ENCODE measurements at places on chromosomes 4 and X.
A peak's percentile ranks its signal among the peaks of the same experiment; 100 is the strongest.

DNA sequence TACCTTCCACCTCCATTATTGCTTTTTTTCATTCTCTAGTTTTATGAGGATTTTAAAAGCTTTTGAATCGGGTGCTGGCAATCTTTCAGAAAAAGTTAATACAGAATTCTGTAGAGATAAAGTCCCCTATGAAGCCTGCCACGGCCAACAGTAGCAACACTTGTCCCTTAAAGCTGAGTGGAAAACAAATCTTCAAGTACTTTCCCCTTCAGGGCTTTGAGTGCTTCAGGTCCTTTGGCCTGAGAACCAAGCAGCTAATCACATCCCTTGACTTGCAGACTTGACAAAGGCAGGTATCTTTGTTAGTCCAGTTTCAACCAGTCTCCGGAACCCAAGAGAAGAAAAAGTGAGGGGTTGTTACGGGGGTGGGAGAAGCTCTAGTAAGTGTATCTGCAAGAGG lies 144.4 kb downstream of the ATG4A start:
- no peak for DNase-seq

- peak; percentile 23 for DNase-seq
Measured at GRCh38 chr4:147198411-147199051, 252.9 kb upstream of the TTC29 start.

- no peak for DNase-seq
Measured at GRCh38 chr4:152598454-152598853, 62.6 kb upstream of the FBXW7 start.

- DNase-seq: peak; percentile 73
Measured at GRCh38 chrX:129738466-129739308, at the start of gene XPNPEP2. Gene XPNPEP2 (plus strand): TSS chrX:129738979. CDS start chrX:129739214, 235 bp downstream.

GRCh38 chr4:22434895-22435294 lies 81.0 kb downstream of the ADGRA3 start:
- peak; percentile 35 for DNase-seq

DNA sequence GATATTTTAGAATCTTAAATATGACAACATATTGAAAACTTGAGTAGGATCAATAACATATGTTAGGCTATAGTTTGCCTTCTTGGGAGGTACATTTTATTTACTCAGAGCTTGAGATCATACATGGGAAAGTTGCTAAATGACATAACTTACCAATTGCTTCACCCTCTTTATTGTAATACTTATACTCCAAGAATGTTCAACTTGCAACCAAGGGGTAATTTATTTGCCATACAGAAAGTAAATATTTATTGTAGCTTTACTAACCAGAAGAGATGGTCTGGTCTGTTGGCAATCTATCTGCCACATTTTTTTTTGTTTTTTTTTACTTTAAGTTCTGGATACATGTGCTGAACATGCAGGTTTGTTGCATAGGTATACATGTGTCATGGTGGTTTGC lies 426.6 kb downstream of the ARHGAP24 start:
- peak; percentile 43 for DNase-seq

DNA sequence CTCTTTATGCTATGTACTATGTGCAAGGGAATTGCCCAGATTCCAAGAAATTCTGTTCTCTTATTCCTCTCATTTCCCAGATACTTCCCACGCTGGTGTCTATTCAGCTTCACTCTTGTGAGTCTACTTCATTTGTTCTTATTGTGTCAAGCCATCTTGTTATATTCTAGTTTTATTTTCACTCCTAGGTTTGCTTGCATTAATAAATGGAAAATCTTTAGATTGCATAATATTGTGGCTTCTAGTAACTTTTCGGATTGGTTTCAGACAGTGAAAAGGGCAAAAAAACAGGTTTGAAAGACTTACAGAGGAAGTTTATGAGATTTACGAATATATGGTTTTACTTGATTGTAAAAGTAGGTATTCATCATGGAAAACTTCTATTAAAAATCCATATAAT lies 128.4 kb downstream of the BTC start:
- no peak for DNase-seq

GRCh38 chr4:130214268-130214667 lies 1118.3 kb downstream of the C4orf33 start:
- DNase-seq: no peak

GRCh38 chr4:17875402-17876070 lies 64.8 kb downstream of the NCAPG start:
- DNase-seq: no peak

- peak; percentile 87 for DNase-seq
Measured at GRCh38 chr4:121198251-121198650, 34.1 kb upstream of the TNIP3 start.

GRCh38 chrX:23334521-23334847 lies 165 bp upstream of the PTCHD1 start:
- no peak for DNase-seq

- DNase-seq: no peak
Measured at GRCh38 chr4:173160871-173161270, 7.7 kb upstream of the GALNT7 start.

DNA sequence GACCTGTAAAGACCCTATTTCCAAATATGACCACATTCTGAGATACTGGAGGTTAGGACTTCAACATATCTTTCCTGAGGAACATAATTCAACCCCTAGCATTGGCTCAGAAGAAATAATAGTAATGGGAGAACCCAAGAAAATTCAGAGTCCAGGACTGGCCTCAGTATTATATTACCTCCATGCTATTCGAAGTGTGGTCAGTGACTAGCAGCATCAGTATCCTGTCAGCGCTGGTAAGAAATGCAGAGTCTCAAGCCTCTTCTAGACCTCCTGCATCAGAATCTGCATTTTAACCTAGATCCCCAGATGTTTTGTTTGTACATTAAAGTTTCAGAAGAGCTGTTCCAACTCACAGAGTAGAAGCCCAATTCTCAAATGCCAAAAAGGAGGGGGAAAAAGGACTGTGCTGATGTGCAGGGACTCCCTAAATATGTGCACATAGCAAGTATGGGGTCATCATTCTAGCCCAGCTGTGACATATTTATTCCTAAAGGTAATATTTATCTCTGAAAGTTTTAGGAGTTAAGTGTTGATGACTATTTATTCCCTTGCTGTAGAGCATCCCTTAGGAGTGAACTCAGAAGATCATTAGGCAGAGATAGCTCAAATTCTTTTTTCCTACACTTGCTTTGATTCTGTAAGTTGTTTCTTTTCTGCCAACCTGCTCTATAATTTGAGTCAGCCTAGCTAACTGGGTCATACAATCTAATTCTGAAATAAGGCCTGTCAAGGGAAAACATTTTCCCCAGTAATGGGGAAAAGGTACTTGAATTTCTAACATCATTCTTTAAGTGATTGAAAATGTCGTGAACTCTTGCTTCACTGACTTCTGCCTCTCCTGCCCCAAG lies 361.9 kb downstream of the ARHGAP24 start:
- no peak for DNase-seq

DNA sequence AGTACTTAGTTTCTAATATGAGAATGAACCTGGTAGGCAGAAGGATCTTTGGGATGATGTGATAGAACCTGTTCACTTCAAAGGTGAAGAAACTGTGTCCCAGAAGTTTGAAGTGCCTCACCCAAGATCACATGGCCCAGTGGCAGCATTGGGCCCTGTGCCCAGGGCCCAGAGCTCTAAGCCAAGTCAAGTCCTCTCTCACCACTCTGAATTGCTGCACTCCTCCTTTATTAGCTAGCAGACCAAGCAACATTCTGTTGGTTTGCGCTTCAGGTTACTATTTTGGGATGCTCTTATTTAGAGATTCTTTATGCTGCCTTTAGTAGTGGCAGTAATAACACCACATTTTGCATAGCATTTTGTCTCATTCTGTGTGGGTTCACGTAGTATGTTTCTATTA lies 82.7 kb downstream of the PARM1 start:
- no peak for DNase-seq

GRCh38 chr4:87819281-87819919 lies 13.4 kb upstream of the MEPE start:
- DNase-seq: peak; percentile 97

GRCh38 chr4:158193171-158193749 lies 17.0 kb upstream of the TMEM144 start:
- DNase-seq: peak; percentile 18

DNA sequence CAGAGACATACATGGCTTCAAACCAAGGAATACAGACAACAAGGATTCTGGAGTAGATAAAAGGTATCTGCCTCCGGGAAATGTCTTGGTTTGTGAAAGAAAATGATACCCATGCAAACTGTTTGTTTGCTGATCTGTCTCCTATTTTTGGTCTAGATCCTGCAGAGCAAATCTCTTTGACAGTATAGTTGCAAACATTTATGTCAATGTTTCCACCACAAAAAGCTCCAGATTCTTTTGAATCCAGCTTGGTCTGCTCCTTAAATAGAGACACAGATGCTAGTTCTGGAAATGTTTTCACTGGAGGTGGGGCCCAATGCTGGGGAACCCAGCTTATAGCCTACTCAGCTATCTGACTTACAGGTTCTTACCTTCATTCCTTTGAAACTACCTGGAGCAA lies 119.7 kb downstream of the ATG4A start:
- no peak for DNase-seq

DNA sequence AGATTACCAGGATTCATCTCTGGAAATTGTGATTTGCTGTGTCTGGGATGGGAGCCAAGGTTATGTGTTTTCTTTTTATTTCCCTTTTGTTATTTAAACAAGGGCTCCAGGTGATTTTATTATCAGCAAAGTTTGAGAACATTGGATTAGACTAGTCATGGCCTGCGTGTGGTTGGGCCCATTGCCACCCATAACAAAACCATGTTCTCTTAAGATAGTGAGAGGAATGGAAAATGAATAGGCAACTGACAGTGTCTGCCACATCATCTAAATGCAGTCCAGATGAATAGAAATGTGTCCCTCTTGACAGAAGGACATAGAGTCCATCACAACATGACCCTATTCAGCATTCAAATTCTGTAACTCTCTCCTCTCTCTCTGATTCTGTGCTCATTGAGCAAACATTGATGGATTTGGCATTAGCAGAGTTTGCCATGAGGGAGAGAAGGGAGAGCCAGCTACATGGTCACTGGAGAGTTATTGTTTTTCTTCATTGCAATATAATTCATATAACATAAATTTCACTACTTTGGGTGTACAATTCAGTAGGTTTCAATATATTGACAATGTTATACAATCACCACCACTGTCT lies 11.7 kb downstream of the XK start:
- no peak for DNase-seq

DNA sequence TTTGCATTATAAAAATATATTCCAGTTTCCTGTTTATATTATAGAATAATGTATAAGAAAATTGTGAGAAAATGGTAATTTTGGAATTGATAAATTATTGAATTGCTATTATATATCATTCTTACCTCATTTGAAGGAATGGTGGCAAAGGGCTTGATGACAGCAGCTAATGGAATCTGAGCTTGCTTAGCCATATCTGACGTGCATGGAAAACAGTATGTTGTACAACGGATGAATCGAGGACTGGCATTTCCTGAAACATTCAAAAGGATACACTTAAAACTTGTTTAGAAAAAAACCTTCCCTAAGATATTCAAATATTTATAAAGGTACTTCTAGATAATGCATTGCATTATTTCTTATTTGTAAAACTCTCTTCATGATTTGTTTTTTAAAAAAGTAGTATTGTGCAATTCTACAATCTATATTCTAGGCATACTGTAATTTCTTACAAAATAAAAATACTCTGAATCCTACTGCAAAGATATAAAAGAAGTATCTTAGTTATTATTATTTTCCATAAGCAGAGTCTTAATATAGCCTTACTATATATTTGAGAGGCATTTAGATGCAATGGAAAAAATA lies 38.3 kb downstream of the SEC24D start:
- peak; percentile 24 for DNase-seq

DNA sequence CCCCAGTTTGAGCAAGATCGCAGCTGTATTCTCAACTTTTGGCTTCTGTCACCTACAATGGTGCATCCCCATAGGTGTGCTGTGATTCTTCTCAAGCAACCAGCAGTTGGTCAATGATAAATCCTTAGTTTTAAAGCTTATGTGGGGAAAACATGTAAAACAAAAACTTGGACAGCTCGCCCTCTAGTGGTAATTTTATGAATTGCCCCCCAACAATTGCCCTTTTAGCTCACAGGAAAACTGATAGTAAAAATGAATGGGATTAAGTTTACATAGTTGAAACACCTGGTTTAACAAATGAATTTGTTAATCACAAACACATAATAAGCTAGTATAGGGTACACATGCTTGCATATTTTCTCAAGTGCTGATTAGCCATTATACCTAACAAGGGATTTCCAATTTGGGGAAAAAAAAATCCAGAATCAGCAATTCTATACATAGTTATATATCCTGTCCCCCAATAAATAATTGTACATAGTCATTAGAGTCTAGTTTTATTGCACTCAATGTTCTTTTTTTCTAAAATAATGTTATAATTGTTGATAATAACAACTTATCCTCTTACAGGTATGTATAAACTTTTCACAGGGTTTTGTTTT lies 30.1 kb downstream of the TEX13A start:
- DNase-seq: peak; percentile 13

DNA sequence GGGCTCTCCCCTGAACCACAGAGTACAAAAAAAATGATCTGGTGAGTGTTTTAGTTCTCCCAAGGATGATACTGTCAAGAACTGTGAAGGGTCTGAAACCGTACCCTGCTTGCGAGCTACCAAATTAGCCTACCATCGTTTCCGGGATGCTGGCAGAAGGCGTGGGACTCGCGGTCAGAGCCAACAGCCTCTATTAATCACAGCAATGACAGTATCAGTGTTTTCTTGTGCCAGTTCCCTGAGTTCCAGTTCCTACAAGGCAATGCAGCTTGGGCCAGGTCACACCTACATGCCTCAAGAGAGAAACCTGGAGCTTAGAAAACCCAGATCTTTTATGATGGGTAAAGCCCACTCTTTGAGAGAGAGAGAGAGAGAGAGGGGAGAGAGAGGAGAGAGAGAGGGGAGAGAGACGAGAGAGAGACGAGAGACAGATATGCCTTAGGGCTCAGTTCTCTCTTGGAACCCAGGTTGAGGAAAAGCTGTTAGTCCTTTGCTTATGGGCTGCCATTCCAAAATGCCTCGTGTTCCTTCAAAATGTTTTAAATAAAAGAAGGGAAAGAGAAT lies 327.8 kb downstream of the ARHGAP10 start:
- no peak for DNase-seq

DNA sequence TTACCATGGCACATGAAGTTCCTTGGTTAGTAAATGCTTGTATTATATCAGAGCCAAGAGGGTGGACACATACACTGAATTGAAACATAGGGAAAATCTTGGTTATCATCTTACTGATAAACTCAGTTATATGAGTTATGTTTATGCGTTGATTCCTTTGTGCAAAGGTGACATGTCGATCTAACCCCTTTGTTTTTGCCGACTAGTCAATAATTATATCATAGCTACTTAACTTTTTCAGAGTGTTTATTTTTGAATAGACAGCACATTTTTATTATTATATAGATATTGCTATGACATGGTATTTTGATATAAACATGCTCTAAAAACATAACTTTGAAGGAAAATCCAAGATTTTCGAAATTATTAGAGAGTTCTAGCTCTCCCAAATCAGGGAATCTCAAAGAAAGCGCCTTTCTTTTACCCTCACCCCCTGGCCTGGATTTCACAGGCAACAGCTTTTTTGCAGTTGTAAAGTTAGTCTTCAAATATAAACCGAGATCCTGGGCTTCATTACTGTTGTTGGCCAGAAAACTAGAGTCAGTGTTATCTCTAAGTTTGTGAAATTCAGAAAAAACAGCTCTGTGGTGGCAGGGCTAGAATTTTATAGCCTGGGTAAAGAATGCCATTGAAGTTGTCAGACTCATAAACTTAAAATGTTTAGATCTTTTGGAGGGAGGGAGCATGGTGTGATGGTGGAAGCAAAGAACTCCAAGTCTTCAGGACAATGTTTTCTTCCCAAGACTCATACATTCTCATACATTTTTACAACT lies 45.8 kb upstream of the PITX2 start:
- DNase-seq: no peak

GRCh38 chr4:96099031-96099430 lies 259.1 kb downstream of the PDHA2 start:
- no peak for DNase-seq
